ENCODE measurements at places on chromosomes 7 and 10.
A peak's percentile ranks its signal among the peaks of the same experiment; 100 is the strongest.

- DNase-seq, result peak; percentile 62
These were observed 12.5 kb upstream of the LIPK start for GRCh38 chr10:88693392-88694020.

- no peak for DNase-seq
These were observed 110.2 kb downstream of the TMEM26 start for GRCh38 chr10:61342858-61343572.

DNA sequence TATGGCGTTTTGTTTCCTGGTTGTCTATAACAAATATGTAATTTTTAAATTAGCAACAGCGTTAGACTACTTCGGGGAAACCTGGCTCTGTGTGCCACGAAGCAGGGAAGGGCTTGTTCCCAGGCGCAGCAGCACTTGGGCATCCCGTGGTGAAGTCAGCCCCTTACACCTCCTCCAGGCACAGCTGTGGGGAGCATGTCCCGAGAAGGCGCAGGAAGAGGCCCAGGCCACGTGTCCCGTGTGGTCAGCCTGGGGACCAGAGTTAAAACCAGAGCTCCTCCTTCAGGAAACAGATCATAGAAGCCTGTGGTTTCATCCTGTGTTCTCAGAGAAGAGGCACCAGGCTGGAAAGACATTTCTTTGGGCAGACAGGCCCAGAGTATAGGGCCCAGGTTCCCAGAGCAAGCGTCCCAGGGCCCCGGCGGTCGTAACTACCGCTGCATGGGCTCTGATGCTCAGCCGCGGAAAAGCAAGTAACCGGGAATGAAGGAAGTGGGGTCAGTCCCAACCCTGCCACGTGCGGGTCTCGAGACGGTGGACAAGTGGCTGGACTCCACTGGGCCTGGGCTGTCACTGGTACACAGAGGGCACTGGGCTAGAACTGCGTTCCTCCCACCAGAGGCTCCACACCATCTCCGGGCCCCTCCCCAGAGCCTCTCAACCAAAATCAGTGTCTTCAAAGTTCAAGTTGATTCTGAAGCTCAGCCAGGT, 7.1 kb downstream of the NUDT1 start:
- DNase-seq, result peak; percentile 74

DNA sequence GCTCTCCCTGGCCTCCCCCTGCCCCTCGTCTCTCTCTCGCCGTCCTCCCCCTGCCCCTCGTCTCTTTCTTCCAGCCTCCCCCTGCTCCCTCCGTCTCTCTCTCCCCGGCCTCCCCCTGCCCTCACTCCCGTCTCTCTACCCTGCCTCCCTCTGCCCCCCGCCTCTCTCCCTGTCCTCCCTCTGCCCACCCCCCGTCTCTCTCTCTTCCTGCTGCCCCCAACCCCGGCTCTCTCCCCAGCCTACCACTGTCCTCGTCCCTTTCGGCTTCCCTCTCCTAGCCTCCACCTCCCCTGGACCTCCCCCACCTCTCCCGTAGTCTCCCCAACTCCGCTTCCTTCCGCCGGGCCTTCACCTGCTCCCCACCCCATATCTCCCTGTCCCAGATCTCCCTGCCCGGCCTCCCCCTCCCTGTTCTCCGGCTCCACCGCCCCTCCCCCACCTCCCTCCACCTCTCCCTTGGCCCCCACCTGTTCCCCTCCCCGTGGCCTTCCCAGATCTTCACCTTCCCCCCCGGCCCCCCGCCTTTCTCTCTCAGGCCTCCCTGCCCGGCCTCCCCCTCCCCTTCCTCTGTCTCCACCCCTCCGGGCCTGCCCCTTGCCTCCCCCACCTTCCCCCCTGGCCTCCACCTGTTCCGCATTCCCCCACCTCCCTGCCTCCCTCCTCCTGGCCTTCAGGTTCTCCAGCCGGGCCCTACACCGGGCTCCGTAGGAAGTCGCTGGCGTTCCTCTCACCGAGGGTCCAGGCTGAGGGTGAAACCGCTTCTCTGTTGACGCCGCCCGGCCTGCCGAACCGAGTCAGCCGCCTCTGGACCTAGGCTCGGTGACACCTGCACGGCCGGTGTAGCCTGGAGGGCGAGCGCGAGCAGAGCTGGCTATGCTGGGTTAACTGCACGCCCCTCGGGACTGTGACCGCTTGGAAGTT, 1.2 kb downstream of the GET4 start:
- peak; percentile 39 for DNase-seq

DNA sequence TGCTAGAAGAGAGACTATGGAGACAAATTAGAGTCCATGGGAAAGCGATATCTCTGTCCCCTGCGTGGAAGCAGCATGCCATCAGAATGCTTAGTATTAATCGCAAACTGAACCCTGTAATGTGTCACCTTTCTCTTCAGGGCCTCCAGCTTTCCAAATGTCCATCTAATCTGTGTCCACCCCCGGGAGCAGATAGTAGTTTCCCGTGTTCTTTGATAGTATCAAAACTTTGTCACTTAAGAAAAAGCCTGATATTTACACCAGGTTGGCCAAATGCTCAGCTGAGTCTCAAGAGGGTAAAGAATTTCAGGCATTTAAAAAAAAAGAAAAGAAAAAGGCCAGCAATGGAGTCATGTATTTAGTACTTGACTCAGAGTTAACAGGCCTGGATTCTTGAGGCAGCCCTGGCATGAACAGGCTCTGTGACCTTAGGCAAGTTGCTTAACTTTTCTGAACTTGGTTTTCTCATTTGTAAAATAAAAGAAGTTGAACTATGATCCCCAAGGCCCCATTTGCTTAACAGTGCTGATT, 10.4 kb upstream of the GSAP start:
- DNase-seq, result no peak

- DNase-seq, result no peak
These were observed 7.2 kb downstream of the CBLL1 start for GRCh38 chr7:107751113-107751512.

- DNase-seq, result no peak
These were observed 83.1 kb downstream of the FZD1 start for GRCh38 chr7:91347290-91347689.

- no peak for DNase-seq
These were observed 74.8 kb downstream of the AUTS2 start for GRCh38 chr7:69673074-69673473.

DNA sequence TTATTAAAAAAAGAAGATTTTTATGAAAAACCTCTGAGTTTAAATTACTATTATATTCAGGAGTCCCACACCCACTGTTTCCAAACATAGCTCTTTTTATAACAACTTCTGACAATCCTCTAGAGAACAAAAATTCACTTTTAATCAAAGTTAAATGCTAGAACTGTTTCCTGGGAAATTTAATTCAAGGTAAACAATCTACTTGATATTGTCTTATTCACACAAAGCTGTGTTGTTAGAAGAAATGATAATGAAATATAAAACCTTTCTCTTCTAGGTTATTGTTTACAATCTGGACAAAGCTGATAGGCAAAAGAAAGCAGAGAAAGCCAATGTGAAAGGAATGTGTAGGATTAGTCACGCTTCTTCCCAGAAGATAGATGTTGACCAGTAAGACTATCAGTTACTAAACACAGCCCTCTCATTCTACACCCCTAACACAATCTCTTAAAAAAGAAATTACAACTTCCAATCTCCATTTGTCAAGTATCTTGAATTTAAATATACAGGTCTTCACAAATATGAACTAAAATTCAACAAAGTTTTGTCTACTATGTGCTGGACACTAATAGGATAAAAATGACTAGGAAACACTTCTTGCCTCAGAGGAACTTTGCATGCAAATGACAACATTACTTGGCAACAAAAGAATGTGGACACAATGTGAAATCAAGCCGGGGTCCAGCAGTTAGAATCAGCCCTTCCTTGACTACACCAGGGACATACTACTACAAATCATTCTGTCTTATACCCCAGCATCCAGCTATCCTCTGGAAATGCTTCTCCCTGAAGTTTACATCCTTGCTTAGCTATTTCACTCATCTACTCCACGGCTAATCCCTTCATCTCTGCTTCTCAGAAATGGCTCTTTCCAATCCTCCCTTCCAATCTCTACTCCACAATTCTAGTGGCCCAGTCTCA, 123.7 kb downstream of the IMMP2L start:
- peak; percentile 87 for DNase-seq

GRCh38 chr7:98474558-98474957, 73.7 kb upstream of the BAIAP2L1 start:
- no peak for DNase-seq

DNA sequence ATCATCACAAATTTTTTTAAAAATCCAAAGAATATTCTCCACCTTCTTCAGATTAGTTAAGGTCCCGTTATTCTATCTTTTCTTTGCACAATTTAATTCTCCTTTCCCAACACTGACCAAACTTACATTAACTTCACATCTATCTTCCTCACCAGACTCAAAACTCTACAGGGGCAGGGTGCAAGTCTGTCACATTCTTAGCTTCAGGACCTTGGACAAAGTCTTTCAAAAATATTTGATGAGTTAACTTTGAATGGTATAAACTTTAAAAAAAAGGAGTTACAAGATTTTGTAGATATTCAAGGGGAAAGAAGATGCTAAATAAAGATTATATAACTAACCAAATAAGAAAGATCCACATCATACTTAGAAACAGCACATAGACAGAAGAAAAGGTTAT, 132.7 kb downstream of the ZNF438 start:
- DNase-seq, result no peak

- no peak for DNase-seq
These were observed 3.3 kb downstream of the PITRM1 start for GRCh38 chr10:3169271-3169670.

- DNase-seq, result peak; percentile 3
These were observed 99.5 kb upstream of the TNRC18 start for GRCh38 chr7:5523052-5523711.

- DNase-seq, result no peak
These were observed 226.5 kb upstream of the PITRM1 start for GRCh38 chr10:3398825-3399646.

GRCh38 chr10:75170215-75170614, 40.4 kb upstream of the VDAC2 start:
- peak; percentile 21 for DNase-seq

- no peak for DNase-seq
These were observed 84.5 kb downstream of the RTKN2 start for GRCh38 chr10:62183857-62184795.

DNA sequence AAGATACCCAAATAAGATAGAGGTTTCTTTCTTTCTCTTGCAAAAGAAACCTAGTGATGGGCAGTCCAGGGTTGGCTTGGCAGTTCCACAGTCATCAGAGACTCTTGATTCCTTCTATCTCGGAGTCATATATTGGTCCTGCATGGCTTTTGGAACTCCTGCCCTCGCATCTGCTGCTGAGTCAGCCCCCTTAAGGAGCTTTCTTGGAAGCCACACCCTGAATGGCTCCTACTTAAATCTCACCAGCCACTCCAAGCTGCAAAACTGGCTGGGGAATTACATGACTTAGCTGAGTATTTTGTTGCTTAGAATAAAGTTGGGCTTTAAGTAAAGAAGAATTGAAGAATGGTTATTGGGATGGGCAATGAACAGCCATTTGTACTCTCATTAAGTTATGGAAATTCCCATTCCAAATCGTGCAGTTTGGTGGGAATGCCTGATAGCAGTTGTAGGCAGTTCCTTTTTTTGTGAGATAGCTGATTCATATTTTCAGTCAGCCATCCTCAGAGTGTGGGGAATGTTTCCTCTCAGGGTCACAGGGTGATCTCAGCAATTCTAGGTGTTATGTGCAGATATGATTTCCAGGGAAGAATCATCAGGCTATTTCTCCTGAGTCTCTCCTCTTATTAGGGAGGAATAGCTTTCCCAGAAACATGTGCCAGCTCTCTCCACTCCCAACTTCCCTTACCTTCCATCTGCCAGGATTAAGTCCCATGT, 209.9 kb downstream of the BBS9 start:
- DNase-seq, result no peak

DNA sequence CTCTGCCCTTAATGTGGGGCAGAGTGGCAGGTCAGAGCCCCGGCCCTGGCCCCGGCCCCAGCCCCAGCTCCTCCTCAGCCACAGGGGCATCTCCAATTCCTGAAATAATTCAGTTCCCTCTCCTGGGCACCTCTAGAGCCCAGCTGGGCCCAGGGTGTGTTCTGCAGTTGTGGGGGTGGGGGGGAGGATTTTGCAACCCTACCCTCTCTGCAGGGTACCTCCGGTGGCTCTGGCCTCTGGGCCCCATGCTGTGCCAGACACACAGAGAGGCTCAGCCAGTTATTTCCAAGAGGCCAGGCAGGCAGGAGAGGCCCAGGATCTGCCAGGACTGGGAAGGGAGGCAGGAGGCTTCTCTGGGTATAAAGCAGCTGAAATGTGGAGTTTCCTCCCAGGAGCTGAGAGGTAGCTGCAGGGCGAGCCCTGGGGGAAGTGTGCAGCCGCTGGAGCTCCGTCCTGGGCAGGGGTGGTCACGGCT, 47.9 kb downstream of the PWWP2B start:
- DNase-seq, result no peak

- peak; percentile 50 for DNase-seq
These were observed 38.3 kb upstream of the TUBB8 start for GRCh38 chr10:87177-88080.

- no peak for DNase-seq
These were observed 73.9 kb downstream of the PRLHR start for GRCh38 chr10:118521415-118522117.

DNA sequence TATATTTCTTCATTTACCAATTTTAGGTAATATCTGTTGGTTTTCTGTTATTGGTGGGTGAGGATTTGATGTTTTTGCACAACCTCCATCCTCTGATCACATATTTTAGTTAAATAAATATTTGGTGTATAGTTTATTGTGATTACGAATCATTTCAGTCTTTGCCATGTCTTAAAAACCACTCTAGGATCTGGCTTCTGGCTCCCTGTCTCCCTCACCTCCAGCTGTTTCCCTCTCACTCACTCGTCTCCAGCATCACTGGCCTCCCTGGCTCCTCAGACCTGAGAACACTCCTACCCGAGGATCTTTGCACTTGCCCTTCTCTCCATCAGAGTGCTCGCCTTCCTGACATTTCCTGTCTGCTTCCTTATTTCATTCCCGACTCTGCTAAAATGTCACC, 50.7 kb upstream of the NRF1 start:
- DNase-seq, result no peak
